ENCODE measurements at places on chromosomes 6 and 20. TPM values are rescaled to one million over a fixed set of nuclear protein-coding genes. Genes with fewer than 3 reads are reported as not detected.

The RNF39 gene
- 3.3 TPM for total RNA-seq

- H3K4me1 ChIP-seq: no peaks in the 10 kb centered on the region
- DNase-seq: no peak
- H3K27ac ChIP-seq: no peak overlapping the region
Observed at GRCh38 chr20:61317966-61318530, 66.0 kb downstream of the CDH4 start.

GRCh38 chr6:140073456-140073855 is 699.0 kb upstream of the CITED2 start:
- no peak overlapping the region for H3K27ac ChIP-seq
- H3K27me3 ChIP-seq: no peaks in the 10 kb centered on the region
- H3K4me3 ChIP-seq: no peak overlapping the region

The METTL24 gene
- 1.1 TPM for total RNA-seq

- H3K27ac ChIP-seq: no peak overlapping the region
- H3K36me3 ChIP-seq: no peaks in the 10 kb centered on the region
- no peaks in the 10 kb centered on the region for H3K4me1 ChIP-seq
- H3K27me3 ChIP-seq: no peaks in the 10 kb centered on the region
Observed at GRCh38 chr20:1272368-1273100, 6.4 kb downstream of the SNPH start.

The C6orf141 gene
- total RNA-seq: 1.5 TPM

GRCh38 chr6:88650029-88650619 is 313.3 kb downstream of the RNGTT start:
- no peak overlapping the region for H3K27ac ChIP-seq
- DNase-seq: no peak
- H3K4me3 ChIP-seq: no peak overlapping the region
- no peaks in the 10 kb centered on the region for H3K27me3 ChIP-seq
- no peaks in the 10 kb centered on the region for H3K36me3 ChIP-seq

GRCh38 chr6:21636876-21637275 is 43.3 kb downstream of the SOX4 start:
- no peak overlapping the region for H3K27ac ChIP-seq
- H3K4me1 ChIP-seq: no peaks in the 10 kb centered on the region
- H3K36me3 ChIP-seq: no peaks in the 10 kb centered on the region
- no peak for DNase-seq
- no peak overlapping the region for H3K4me3 ChIP-seq

The DAAM2 gene
- total RNA-seq: 81.7 TPM

DNA sequence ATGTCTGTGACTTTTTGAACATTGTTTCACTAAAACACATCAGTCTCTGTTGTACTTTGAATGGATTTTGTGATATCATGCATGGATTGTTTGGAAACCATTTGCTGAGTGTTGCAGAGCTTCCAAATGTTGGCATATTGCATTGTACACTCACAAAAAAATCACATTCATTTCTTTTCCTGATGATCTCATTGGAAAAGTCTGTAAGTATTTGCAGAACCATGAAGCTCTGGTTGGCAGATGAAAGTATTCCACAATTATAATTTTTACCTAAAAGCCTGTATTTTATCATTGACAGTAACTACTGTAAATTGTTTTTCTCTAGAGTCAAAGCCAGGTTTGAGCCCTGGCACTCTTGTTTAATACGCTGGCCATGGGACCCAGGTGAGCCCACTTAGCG is 42.1 kb downstream of the VAPB start:
- H3K27me3 ChIP-seq: no peaks in the 10 kb centered on the region
- no peak overlapping the region for H3K4me3 ChIP-seq
- no peak for DNase-seq

DNA sequence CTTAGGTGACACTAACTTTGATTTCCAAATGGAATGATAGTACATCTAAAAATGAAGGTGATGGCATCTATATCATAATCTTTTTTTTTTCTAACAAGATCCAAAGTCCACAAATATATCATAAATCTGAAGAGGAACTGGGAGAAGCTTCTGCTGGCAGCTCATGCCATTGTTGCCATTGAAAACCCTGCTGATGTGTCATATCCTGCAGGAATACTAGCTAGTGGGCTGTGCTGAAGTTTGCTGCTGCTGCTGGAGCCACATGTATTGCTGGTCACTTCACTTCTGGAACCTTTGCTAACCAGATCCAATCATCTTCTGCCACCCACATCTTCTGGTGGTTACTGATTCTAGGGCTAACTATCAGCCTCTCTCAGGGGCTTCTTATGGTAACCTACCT is 27.4 kb upstream of the KHDC1 start:
- no peaks in the 10 kb centered on the region for H3K36me3 ChIP-seq
- H3K27me3 ChIP-seq: no peaks in the 10 kb centered on the region
- no peak overlapping the region for H3K27ac ChIP-seq

DNA sequence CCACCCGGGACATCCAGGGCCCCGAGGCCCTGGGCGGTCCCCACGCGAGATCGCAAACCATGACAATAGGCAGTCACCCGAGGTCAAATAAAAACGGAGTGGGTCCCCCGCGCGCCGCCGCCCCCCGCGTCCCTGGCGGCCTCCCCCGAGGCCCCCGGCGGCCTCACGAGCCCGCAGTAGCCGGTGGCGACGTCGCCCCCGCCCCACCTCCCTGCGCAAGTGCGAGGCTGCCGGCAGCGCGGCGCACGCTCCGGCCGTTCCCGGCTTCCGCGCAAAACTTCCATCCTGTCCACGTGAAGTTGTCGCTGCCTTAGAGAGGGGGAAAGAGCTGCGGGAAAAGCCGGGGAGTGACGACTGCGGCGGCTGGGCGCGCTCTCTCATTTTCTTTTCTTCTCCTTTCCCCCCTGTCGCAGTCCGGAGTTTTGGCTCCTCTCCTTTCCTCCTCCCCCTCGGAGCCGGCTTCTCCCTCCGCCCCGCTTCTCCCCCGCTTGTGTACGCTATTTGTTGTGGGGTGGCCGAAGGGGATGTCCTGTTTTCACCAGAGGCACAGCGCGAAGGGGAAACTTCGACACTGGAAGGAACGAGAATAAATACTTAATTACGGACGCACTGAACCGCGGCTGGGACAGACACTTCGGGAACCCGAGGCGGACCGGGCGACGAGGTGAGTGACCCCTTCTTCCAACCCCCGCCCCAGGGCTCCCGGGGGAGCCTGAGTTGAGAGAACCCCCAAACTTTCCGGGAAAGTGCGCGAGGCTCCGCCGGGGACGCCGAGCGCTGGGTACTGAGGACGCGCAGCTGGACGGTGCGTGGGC is at the start of gene EYA4:
Gene EYA4, plus strand, starts transcription at position 272 of the 815 bp plus-strand sequence. CDS start 33,424 bp downstream, outside the sequence.
- no peaks in the 10 kb centered on the region for H3K36me3 ChIP-seq
- DNase-seq: no peak
- H3K4me1 ChIP-seq: peaks cover 28% of the 10 kb centered on the region
- peak within 1 kb of the TSS; percentile 31 for H3K27ac ChIP-seq

GRCh38 chr6:153960281-153960680 is 78.8 kb upstream of the OPRM1 start:
- no peak overlapping the region for H3K4me3 ChIP-seq
- no peaks in the 10 kb centered on the region for H3K36me3 ChIP-seq
- DNase-seq: no peak
- no peaks in the 10 kb centered on the region for H3K27me3 ChIP-seq
- H3K4me1 ChIP-seq: no peaks in the 10 kb centered on the region
- no peak overlapping the region for H3K27ac ChIP-seq

DNA sequence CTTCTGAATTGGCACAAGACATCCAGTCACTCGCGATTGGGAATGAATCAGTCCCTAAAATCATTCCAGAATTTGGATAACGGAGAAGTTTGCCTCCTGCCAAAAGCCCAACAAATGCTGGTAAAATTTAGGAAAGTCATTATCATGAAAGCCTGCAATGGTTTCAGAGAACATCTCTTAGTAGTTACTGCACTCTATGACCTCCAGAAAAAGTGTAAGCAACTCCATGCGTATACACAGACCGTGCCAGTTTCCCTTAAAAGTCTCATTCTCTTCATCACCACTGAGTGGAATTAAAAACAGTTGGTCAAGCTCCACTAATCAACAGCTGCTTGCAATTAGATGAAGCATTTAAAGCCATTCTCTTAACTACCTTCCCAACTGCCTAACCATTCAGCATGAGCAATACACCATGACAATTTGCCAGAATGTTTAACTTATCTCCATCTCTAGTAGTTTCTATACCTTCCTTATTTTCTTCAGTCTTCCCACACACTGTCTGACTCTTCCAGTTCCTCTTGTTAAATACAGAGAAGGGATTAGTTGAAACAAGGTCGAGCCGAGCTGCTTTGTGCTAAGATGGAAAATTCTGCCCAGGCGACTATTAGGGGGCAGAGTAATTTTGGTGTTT is 183.6 kb upstream of the PRDM1 start:
- H3K36me3 ChIP-seq: no peaks in the 10 kb centered on the region
- no peaks in the 10 kb centered on the region for H3K27me3 ChIP-seq
- H3K4me1 ChIP-seq: no peaks in the 10 kb centered on the region
- H3K4me3 ChIP-seq: no peak overlapping the region

DNA sequence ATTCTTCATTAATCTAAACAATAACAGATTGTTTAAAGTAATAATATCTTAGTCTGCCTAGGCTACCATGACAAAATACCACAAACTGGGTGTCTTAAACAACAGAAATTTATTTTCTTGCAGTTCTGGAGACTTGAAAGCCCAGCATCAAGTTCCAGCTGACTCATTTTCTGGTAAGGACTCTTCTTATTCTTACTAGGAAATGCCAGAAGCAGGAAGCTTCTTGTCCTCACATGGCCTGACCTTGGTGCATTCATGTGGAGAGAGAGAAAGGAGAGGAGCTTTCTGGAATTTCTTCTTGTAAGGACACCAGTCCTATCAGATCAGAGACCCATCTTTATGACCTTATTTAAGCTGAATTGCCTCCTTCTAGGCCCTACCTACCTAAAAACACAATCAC is 110.5 kb downstream of the ANKRD60 start:
- H3K36me3 ChIP-seq: no peaks in the 10 kb centered on the region
- no peaks in the 10 kb centered on the region for H3K27me3 ChIP-seq
- H3K4me1 ChIP-seq: no peaks in the 10 kb centered on the region
- no peak overlapping the region for H3K4me3 ChIP-seq
- H3K27ac ChIP-seq: no peak overlapping the region
- DNase-seq: no peak

GRCh38 chr6:63447134-63447533 is 125.1 kb upstream of the LOC128125822 start:
- H3K4me1 ChIP-seq: no peaks in the 10 kb centered on the region
- DNase-seq: no peak
- H3K36me3 ChIP-seq: no peaks in the 10 kb centered on the region
- H3K27ac ChIP-seq: no peak overlapping the region
- no peak overlapping the region for H3K4me3 ChIP-seq
- no peaks in the 10 kb centered on the region for H3K27me3 ChIP-seq

DNA sequence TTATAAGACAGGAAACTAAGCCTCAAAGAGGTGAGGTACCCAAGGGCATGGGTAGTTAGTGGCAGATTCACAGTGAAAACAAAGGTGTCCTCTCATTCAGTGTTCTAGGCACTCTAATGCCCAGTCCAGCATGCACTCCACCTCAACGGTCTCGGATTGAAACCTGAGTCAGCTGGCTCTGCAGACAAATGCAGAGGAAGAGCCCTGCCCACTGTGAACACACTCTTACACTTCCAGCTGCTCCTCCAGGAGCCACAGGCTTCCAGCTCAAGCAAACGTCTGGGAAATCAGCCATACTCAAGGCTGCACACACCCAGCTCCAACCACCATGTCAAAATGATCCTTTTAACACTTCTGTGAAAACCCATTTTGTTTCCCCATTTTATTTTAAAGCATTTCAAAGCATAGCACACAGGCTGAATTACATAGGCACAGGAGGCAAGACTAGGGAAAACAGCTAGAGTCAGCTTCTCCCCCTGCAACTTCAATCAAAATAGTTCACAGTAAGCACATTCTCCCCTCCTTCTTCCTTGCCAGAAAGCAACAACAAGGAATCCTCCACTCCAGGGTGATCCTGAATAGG is 3.0 kb upstream of the IL17A start:
- no peaks in the 10 kb centered on the region for H3K36me3 ChIP-seq
- no peaks in the 10 kb centered on the region for H3K27me3 ChIP-seq
- no peak overlapping the region for H3K4me3 ChIP-seq
- no peak for DNase-seq
- no peaks in the 10 kb centered on the region for H3K4me1 ChIP-seq

- H3K4me3 ChIP-seq: no peak overlapping the region
- no peaks in the 10 kb centered on the region for H3K4me1 ChIP-seq
- no peak overlapping the region for H3K27ac ChIP-seq
- H3K36me3 ChIP-seq: no peaks in the 10 kb centered on the region
- no peaks in the 10 kb centered on the region for H3K27me3 ChIP-seq
- no peak for DNase-seq
Observed at GRCh38 chr6:151111670-151112069, 128.1 kb upstream of the AKAP12 start.

Data from upper lobe of left lung (tissue), 6 donors.